ENCODE measurements at places on chromosomes 6 and 20.

DNA sequence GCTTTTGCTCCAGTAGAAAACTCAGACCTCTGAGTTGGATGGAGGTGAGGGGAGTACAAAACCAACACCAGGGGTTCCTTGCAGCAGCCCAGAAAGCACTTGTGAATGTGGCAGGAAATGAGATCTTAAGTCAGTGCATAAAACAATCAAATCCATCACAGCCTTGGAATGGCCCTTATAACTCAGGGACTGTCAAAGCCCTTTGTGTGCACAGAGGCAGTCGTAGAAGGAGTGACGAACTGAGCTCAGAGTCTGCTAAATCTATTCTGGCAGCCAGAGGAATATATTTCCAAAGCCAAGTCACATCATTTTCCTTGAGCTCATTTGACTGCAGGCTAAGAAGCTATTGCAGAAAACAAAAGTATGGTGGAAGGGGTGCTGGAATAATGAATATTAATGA lies 676.6 kb downstream of the DHX35 start:
- no peak for DNase-seq

- DNase-seq: no peak
Observed at GRCh38 chr6:35737413-35738211, 780 bp downstream of the ARMC12 start.

- no peak for DNase-seq
Observed at GRCh38 chr6:55604021-55604420, 25.0 kb upstream of the HMGCLL1 start.

GRCh38 chr6:144093236-144093635 lies 2.1 kb downstream of the SF3B5 start:
- DNase-seq: no peak

DNA sequence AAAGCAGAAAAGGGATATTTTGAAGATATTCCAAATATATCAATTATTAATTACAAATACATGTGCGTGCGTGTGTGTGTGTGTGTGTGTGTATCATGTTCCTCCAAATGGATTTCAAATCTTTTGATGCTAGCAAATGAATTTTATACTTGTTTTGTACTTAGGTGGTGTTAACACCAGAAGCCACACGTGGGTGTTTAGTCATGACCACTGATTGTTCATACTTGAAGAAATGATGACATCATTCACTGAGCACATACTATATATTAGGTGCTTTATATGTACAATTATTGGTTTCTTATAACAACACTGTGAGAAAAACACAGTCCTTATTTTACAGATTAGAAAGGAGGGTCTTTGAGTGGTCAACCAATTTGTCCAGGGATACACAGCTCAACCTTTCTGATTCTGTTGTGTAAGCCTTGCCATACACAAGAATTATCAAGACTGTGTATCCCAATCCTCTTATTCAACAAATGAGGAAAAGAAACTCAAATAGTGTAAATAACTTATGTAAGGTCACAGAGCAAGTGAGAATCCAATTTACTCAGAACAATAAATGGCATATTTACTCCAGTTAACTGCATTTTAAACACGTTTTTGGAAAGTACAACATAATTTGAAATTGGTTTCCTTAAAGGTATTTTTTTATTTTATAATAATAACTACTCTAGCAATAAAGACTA lies 88.5 kb downstream of the BCAS1 start:
- no peak for DNase-seq

DNA sequence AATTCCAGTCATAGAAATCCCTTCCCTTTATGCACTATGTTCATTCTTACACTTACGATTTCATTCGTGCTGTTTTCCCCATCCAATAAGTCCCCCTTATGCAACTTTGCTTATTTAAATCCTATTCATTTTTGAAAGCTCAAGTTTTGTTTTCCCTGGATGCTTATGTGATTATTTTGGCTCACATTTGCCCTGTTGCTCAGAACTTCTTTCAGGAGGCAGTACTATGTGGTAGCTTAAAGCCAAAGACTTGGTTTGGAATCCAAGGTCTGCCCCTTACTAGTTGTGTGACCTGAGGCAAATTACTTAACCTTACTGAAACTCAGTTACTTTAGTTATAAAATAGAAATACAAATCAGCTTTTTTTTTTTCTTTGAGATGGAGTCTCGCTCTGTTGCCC lies 59.6 kb downstream of the MOXD1 start:
- DNase-seq: no peak

GRCh38 chr6:133551847-133552341 lies 310.7 kb downstream of the EYA4 start:
- DNase-seq: no peak

- no peak for DNase-seq
Observed at GRCh38 chr6:138782243-138782642, 8.7 kb downstream of the CCDC28A start.

- DNase-seq: no peak
Observed at GRCh38 chr6:268394-268935, 23.8 kb upstream of the DUSP22 start.

GRCh38 chr6:56992036-56992435 lies 37.1 kb downstream of the BEND6 start:
- DNase-seq: no peak

DNA sequence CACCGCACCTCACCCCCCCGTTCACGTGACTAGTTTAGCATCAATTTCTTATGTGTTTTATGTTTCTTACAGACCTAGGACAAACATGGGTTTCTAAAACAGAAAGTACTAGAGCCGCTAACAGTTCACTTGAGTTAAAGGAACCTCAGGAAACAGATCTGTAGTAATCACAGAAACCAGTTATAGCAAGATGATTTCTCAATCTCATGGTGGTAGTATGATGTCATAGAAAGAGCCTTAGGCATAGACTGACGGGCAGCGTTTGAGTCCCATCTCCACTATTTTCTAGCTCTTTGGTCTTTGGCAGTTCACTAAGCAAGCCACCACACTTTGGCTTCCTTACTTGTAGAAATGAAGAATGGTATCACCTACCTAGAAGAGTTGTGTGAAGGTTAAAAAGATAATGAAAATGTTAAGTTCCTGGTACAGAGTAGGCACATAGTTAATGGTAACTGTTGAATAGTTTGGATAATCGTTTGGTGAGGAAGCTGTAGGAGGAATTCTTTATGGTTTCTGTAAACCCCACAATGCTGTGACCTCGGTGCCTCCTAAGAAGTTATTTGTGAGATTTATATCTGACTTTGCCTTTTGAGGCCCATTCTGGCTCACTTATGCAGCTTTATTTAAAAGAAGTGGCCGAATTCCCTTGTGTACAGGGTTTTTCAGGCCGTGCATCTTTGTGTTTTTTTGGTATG lies 21.3 kb downstream of the CTNNBL1 start:
- DNase-seq: no peak
